ENCODE measurements at places on chromosomes 11 and 22.

- no peak for DNase-seq
Observed at GRCh38 chr22:46079861-46080821, 70.2 kb upstream of the PPARA start.

DNA sequence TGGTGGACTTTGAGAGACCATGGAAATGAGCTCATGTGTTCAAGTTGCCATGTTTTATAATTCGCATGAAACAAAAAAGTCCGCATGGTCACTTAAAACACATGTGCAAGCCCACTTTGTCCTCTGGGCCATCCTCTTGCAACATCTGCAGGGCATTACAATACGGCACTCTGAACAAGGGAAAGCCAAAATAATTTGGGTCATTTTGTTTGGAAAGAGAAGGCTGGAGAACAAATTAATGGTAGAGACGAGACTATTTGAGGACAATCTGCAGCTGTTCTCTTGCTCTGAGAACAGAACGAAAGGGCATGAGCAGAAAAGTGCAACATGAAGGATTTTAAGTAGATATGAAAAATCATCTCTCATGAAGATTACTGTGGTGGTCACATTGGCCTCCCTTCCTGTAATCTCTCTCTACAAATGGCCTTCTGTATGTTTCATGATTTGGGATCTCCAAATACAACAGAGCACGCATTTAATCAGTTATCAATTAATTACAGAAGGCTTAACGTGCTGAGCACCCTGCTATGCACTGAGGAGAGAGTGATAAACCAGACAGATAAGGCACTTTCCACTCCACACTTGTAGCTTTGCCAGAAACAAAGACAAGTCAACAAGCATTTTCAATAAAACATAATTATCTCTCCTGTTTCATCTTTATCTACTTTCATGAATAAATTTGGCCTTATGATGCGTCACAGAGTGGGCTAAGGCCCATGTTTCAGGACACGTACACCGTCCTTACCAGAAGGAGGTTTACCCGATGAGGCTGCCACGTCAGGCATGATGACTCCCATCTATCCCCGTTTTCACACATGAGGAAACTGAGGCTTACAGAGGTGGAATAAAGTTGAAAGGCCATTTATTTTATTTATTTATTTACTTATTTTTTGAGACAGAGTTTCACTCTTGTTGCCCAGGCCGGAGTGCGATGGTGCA lies 384.1 kb downstream of the LARGE1 start:
- DNase-seq, result no peak

DNA sequence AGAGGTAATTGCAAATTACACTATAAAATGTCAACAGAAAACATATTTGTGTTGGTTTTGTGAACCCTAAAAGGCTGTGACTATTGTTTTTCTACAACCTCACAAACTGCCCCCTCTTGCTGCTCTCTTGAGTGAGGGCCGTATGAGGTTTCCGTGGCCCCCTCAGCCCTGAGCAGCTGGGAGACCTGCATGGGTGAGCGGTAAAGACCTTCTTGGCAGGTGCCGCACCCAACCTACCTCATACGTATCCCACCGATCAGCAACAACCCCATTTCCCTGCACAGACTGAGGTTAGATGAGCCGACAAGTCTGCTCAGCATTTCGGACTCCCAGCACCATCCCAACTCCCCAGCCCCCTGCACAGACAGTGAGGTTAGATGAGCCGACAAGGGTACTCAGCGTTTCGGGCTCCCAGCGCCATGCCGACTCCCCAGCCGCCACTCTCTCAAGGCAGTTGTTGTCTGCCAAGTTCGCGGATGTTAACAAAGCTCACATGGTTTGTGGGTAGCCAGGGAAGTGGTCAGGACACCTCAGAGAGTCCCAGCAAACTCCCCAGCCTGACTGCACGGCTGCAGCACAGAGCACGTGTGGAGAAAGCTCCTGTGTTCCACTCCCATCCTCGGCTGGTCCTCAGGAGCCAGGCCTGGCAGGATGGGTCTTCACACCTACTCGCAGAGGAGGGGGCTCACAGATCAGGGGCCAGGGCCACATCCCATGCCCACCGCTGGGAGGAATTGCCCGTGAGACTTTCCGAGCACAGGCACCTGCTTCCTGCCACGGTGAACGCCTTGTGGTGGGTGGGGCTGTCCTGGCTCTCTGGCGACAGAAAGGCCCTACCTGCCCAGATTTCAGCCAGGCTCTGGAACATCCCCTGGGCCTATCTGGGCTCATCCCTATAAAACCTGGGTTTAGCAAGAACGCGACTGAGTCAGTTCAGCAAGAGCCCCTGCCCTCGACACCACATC lies 502.9 kb downstream of the BRD1 start:
- no peak for DNase-seq

- DNase-seq, result peak; percentile 1
Observed at GRCh38 chr11:5878564-5878963, 1.9 kb upstream of the OR52E4 start.

- DNase-seq, result no peak
Observed at GRCh38 chr11:72798361-72798760, 4.5 kb upstream of the STARD10 start.

- DNase-seq, result peak; percentile 65
Observed at GRCh38 chr11:105783216-105783615, 173.3 kb downstream of the GRIA4 start.

DNA sequence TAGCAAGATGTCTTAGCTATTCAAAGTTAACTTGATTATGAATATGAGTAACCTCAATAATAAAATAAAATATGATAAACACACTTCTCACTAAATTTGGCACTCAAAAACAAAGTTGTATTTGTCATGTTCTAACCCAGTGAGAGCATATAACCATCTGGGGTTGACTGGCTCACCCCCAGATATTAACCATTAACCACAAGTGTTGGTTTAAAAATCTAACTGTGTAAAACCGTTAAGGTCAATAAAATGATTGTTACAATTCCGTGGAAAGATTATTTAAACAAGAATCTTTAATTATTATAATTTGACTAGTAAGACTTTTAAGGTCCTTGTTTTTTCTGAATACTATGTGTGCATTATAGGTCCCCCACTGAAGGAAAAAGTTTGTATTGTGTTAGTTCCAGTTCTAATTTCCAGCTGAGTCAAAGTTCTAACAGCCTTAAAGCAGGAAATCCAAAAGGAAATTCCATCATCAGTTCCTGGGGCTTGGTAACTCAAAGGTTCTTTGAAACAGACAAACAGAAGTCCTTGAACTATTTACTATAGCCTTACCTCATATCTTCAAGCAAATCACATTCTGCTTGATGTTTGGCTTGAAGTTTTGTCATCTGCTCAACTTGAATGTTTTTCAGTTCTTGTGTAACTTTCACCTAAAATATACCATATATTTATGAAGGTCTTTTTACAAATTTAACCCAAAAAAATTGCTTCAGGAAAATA lies 2.5 kb downstream of the FCHSD2 start:
- DNase-seq, result peak; percentile 26

DNA sequence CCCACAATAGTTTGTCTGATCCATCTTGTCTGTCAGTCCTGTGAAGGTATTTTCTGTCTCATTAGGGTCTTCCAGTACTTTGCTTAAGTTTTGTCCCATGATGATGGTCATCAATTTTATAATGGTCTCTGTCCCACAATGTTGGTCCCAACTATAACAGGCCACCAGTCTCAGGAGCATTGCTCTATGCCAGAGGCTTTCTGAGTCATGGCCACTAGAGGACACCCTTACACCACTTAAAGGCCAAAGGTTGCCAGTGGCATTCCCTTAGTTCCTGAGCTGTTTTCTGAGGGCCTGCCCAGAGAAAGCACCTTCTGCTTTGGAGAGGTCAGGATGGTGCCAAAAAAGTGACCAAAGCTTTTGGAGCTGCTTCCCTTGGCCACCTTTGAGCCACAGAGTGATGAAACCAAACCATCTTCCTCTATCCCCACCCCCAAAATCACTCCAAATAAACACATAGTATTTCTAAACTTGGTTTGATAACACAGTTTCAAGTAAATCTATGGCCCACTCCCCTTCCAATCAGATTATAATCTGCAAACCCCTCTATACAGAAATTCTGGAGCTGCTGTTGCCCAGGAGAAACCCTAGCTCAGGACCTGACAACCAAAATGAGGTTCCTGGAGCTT lies 19.3 kb downstream of the EIF3F start:
- peak; percentile 78 for DNase-seq

DNA sequence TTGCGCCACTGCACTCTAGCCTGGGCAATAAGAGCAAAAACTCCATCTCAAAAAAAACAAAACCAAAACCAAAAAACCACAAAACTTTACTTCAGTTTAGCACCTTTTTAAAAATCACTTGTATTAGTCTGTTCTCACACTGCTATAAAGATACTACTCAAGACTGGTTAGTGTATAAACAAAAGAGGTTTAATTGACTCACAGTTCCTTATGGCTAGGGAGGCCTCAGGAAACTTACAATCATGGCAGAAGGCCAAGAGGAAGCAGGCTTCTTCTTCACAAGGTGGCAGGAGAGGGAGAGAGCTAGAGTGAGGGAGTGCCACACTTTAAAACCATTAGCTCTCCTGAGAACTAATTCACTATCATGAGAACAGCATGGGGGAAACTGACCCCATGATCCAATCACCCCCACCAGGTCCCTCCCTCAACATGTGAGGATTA lies 261.3 kb downstream of the TMEM135 start:
- no peak for DNase-seq

DNA sequence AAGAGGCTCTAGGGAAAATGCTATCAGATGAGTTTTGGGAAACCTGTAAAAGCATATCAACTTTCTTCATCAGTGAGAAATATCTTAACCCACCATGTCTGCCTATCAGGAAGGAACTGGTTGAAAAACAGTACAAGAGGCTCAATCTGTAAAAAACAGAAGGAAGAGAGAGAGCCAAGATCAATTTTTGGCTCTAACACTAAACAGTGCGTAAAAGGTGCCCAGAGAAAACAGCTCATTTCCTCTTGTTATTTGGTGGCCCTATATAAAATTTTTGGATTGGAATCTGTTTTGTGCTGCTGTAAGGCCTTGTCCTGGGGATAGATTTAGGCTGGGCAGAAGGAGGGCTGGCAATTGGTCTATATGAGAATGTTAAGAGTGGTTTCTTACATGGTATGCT lies 12.1 kb downstream of the MS4A2 start:
- no peak for DNase-seq

GRCh38 chr22:19290400-19291217 lies 910 bp downstream of the CLTCL1 start:
- DNase-seq, result no peak

- no peak for DNase-seq
Observed at GRCh38 chr11:1532606-1533341, 39.3 kb downstream of the DUSP8 start.

DNA sequence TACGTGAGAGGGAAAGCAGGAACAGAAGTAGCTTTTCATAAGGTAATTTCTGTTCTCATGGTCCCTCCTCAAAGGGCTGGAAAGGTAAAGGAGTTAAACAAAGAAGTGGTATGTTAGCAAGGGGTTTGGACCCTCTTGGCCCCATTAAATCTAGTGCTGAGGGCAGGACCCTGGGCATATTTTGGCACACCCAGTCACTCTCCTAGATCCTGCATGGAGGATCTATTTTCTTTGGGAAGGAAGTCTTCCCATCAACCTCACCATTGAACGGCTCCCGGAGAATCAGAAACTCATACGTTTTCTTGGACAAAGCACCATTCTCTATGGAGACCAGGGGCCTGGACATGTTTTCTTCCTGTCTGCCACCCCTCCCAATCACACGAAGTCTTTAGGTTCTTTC lies 11.7 kb downstream of the TMEM216 start:
- DNase-seq, result no peak

DNA sequence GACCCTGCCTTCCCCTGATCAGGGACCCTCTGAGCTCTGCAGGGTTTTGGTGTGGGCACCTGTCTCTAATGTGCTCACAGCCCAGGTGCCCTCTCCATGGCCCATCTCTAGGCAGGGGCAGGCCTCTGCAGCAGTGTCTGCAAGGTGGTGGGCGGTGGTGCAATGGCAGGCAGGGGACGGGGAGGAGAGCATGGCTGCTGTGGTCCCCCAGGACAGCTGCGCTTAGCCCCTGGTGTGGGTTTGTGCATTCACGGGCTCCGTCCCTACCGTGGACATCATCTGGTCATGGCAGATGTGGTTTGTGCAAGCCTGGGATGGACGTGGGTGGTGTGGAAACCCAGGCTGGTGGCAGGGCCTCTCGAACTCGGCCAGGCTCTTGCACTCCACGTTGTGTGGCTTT lies 443.1 kb downstream of the TBC1D22A start:
- no peak for DNase-seq

DNA sequence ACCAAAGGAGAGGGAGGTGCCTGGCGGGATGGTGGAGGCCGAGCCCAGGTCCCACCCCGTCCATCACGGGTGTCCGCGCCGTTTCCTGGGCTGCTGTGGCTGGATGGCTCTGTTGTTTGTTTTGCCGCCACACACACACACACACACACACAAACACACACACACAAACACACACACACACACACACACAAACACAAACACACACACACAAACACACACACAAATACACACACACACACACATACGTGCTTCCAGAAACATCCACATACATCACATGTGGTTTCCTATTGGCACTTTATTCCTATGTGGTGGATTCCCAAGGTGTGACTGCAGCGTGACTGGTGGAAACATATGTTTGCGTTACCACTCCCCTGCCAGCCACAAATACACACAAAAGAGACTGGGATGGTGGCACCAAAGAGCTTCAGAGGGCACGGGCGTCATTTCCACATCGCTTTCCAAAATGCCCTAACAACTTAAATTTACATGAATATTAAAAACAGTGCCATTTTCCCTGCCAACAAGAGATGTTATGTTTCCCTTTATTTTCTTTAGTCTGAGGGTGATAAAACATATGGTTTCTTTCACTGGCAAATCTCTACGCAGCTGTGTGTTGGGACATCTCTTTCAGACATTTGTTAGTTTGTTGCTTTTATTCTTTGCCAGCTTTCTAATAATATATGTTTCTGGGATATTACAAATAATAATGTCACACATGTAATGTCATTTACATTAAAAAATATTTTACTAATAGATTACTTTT lies 356.8 kb downstream of the BRD1 start:
- DNase-seq, result no peak

DNA sequence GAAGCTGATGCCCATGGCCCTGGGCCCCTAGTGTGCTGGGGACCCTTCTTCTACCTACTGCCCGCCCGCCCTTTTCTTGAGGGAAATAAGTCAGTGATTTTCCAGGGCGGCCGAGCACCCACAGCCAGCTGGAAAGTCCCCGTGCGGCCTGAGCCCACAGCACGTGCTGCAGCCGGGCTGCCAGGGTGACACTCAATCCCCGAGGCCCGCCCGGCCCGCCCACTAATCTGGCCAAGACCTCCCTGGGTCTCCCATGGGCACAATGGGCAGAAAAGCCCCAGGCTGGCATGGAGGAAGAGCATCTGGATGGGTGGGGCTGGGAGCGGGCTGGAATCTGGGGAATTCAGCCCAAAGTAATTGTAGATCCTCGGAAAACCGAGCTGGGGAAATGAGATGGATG lies 24.8 kb downstream of the WNT7B start:
- DNase-seq, result no peak

Measured in tongue (tissue), 3 donors.